ENCODE measurements at places on chromosomes 5 and 9. TPM values are rescaled to one million over a fixed set of nuclear protein-coding genes. Genes with fewer than 3 reads are reported as not detected.
A peak's percentile ranks its signal among the peaks of the same experiment; 100 is the strongest.

- DNase-seq: no peak
- H3K36me3 ChIP-seq: no peaks in the 10 kb centered on the region
- no peak overlapping the region for H3K4me3 ChIP-seq
- no peaks in the 10 kb centered on the region for H3K27me3 ChIP-seq
- no peak overlapping the region for H3K27ac ChIP-seq
Measured at GRCh38 chr5:16550316-16550952, 66.4 kb downstream of the RETREG1 start.

- H3K36me3 ChIP-seq: no peaks in the 10 kb centered on the region
- no peaks in the 10 kb centered on the region for H3K4me1 ChIP-seq
- no peak overlapping the region for H3K27ac ChIP-seq
- no peaks in the 10 kb centered on the region for H3K27me3 ChIP-seq
- no peak overlapping the region for H3K4me3 ChIP-seq
- no peak for DNase-seq
Measured at GRCh38 chr9:80516679-80517078, 944.9 kb downstream of the TLE4 start.

Gene GAS1
- 105 TPM for total RNA-seq

DNA sequence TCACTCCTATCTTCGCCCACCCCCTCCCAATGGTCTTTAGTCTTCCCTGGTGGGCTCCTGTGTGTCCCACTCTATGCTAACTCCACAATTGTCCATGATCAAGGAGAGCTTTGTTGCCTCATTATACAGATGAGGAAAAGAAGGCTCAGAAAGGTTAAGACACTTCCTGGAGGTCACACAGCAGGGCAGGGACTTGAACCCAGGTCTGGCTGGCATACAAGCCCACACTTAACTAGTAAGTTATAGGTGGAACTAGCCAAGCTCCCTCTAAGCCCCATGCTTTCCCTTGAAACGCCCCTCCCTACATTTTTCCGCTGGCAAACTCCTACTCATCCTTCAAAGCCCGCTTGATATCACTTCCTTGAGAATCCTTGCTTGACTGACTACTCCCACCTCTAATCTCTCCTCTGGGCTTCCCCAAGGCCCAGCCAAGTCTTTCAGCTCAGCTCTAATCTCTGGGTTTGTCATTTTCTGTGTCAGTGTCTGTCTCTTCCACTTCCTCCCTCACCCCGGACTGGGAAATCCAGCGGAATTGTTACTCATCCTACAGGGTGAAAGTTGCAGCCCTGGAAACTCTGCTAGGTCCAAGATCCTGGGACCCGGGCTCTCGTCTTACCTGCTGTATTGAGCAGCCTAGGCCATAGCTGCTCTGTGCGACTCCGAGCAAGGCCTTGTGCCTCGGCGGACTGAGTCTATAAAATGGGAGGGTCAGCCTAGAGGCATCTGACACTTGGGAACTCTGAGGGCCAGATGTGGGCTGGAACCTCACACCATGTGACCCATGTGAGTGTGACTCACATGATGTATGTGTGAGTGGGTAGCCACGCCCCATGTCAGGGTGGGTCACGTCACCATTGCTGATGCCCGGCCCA, 144.5 kb downstream of the GAPVD1 start:
- DNase-seq: peak; percentile 40
- no peaks in the 10 kb centered on the region for H3K27me3 ChIP-seq
- no peak overlapping the region for H3K4me3 ChIP-seq

GRCh38 chr9:136403915-136404800, 4.2 kb upstream of the SNAPC4 start:
- H3K36me3 ChIP-seq: no peaks in the 10 kb centered on the region
- H3K27ac ChIP-seq: no peak overlapping the region
- H3K4me3 ChIP-seq: no peak overlapping the region
- DNase-seq: no peak
- no peaks in the 10 kb centered on the region for H3K27me3 ChIP-seq

Gene C9orf50
- total RNA-seq: 0.62 TPM

GRCh38 chr9:21803649-21804048, 1.2 kb downstream of the MTAP start:
- no peak for DNase-seq
- no peaks in the 10 kb centered on the region for H3K36me3 ChIP-seq
- H3K4me3 ChIP-seq: peak overlapping the region; percentile 37

Gene GFRA3
- total RNA-seq: 0.55 TPM

DNA sequence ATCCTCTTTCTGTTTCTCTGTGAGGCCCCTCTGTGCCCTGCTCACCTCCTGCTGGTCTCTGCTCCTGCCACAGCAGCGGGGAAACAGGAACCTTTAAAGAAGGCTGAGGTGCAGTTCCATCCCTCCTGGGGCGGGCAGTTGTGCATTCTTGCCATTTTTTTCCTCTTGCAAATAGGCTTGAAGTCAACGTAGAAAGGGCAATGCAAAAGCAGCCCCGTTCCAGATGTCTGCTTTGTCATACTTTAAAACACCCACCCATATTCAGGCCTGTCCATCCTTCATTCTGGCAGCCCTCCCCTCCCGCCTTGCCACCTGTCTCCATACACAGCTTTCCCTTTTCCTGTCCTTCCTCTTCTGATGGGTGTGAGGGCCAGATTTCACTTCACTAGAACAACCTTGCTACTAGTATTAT, 65.4 kb upstream of the KLF9 start:
- H3K27ac ChIP-seq: peak overlapping the region; percentile 99
- no peak for DNase-seq
- H3K4me1 ChIP-seq: peaks cover 18% of the 10 kb centered on the region
- H3K4me3 ChIP-seq: no peak overlapping the region

DNA sequence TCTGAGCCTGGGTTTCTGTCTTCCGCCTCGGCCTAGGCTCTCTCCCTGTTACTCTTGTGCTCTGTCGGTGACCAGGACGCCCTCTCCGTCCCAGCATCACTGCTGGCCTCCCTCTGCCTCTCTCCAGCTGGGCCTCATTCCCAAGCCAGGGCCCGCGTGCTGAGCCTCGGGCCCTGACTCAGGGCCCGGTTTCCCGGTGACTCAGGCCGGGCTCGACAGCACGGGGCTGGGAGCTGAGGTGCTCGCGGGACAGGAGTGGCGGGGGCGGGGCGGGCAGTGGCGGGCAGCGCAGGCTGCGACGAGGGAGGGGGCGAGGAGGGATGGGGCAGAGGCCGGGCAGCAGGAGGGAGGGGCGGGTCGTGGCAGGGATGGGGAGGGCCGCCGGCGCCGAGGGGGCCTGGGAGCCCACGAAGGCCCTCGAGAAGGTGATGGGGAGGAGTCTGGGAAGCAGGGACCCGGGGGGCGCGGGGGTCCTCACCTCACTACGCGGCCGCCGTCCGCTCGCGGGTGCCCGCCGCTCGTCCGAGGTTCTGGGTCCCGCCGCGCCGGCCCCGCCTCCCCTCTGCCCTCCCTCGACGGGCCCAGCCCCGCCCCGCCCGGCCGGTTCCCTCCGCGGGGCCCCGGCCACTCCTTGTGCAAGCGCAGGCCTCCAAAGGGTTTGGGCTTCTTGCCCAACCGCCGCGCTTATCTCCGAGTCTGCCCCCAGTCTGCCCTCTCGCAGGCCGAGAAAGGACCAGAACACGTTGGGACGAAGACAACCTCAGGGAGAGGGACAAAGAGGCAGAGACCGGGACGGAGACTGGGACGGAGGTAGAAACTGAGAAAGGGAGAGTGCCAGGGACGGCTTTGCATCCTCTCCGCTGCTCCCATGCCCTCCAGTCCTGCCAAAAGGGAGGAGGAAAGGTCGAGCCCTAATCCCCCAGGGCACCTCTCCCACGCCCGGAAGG, at the start of gene ARAP3:
Gene ARAP3, minus strand, starts transcription at position 536 of the 947 bp plus-strand sequence. CDS start 1,744 bp downstream, outside the sequence.
- no peaks in the 10 kb centered on the region for H3K27me3 ChIP-seq
- peak within 1 kb of the TSS; percentile 66 for H3K27ac ChIP-seq
- H3K4me3 ChIP-seq: no peak within 1 kb of the TSS
- H3K36me3 ChIP-seq: no peaks in the 10 kb centered on the region

DNA sequence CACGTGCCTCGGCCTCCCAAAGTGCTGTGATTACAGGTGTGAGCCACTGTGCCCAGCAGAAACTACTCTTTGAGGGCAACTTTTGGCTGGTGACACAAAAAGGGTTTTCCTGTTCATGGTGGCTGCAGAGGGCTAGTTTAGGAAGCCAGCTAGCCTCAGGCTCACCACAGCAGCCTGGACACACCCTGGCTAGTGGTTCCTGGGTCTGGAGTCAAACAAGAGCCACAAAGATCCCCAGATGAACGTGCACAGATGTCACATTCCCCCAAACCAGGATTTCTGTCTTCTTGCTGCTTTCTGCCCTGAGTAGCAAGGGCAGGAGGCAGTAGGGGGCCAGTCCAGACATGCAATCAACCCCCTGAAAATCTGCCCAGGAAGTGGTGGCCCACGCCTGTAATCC, 6.8 kb downstream of the HBEGF start:
- no peaks in the 10 kb centered on the region for H3K36me3 ChIP-seq
- no peaks in the 10 kb centered on the region for H3K27me3 ChIP-seq
- DNase-seq: no peak
- no peaks in the 10 kb centered on the region for H3K4me1 ChIP-seq

Gene DAPK1
- total RNA-seq: 41.7 TPM

GRCh38 chr9:121912812-121913627, 180.1 kb downstream of the TTLL11 start:
- H3K36me3 ChIP-seq: peaks cover 2% of the 10 kb centered on the region
- H3K4me1 ChIP-seq: no peaks in the 10 kb centered on the region
- no peaks in the 10 kb centered on the region for H3K27me3 ChIP-seq
- H3K4me3 ChIP-seq: no peak overlapping the region
- H3K27ac ChIP-seq: no peak overlapping the region
- DNase-seq: no peak

GRCh38 chr5:59061377-59061776, 478.5 kb downstream of the RAB3C start:
- DNase-seq: no peak
- H3K27ac ChIP-seq: no peak overlapping the region
- no peaks in the 10 kb centered on the region for H3K27me3 ChIP-seq
- no peak overlapping the region for H3K4me3 ChIP-seq
- no peaks in the 10 kb centered on the region for H3K4me1 ChIP-seq
- no peaks in the 10 kb centered on the region for H3K36me3 ChIP-seq

Gene RPP25L
- total RNA-seq: 6.0 TPM

- DNase-seq: no peak
- H3K27me3 ChIP-seq: no peaks in the 10 kb centered on the region
- H3K27ac ChIP-seq: no peak overlapping the region
Measured at GRCh38 chr9:137721479-137721878, 102.7 kb downstream of the EHMT1 start.

GRCh38 chr9:83342006-83342405, 196.2 kb downstream of the FRMD3 start:
- H3K4me1 ChIP-seq: no peaks in the 10 kb centered on the region
- no peak for DNase-seq
- no peak overlapping the region for H3K4me3 ChIP-seq
- H3K27ac ChIP-seq: no peak overlapping the region

DNA sequence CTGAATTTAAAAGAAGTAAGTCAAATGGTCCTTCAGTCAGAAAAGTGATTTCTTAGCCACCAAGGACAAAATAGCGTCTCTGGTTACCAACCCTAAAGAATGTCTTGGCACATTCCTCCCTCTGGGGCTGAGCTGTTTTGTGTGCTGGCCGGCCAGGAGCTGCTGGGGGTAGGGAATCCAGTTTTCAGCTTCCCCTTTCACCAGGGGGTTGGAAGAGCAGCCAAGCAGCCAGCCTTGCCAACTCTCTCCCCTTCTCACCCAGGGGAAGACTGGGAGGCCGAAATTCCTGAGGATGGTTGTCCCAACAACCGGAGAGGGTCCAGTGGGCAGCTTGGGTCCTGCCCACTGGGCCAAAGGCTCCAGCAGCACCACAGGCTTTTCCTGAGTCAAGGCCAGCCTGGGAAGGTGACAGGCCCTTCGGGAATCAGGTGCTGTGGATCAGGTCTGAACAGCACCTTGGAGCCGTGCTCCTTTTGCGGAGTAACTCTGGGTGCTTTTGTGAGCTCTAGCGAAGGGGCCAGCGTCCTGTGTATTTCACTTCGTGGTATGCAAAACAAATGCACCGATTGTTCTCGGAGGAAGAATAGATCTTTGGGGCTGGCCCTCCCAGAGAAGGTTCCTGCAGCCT, 4.2 kb downstream of the WWC1 start:
- DNase-seq: no peak
- no peaks in the 10 kb centered on the region for H3K27me3 ChIP-seq
- no peaks in the 10 kb centered on the region for H3K36me3 ChIP-seq
- no peak overlapping the region for H3K27ac ChIP-seq

- H3K4me1 ChIP-seq: no peaks in the 10 kb centered on the region
- no peak overlapping the region for H3K27ac ChIP-seq
- DNase-seq: no peak
- H3K27me3 ChIP-seq: no peaks in the 10 kb centered on the region
- H3K36me3 ChIP-seq: no peaks in the 10 kb centered on the region
Measured at GRCh38 chr5:58335518-58335917, 124.4 kb downstream of the PLK2 start.

DNA sequence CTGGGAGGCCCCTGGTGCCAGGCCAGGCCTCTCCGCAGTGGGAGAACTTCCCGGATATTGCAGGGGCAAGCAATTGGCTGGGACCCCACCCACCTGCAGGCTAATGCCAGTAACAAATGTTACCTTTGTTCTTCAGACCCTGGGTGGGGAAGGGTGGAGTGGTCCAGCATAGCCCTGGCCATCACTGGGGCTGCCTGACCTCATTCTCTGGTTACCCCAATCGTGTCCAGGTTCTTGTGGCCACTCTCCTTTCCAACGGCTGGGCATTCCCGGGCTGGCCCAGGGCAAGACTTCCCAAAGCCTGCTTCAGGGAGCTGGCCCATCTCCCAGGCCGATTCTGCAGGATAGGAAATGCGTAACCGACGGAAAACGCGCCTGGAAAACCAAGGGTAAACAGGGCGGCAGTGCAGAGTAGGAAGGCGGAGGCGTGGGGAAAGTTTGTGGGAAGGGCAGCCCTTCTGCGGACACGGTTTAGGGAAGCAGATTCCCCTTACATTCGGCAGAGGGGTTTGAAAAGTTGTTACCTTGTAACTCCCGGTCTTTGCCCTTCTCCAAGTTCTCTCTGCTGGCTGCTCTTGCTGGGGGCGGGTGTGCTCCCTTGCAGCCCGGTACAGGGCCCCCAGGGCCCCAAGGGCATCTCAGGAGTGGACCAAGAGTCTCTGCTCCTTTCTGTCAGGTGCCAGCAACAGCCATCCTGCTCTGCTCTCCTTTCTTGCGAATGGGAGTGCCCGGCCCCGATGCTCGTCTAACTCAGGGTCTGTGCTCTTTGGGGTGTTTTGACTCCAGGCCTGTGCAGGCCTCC, 3.5 kb downstream of the NRARP start:
- no peak for DNase-seq
- no peak overlapping the region for H3K4me3 ChIP-seq
- H3K27ac ChIP-seq: no peak overlapping the region

- H3K36me3 ChIP-seq: no peaks in the 10 kb centered on the region
- H3K4me3 ChIP-seq: no peak overlapping the region
- no peak for DNase-seq
- H3K27me3 ChIP-seq: no peaks in the 10 kb centered on the region
- H3K4me1 ChIP-seq: no peaks in the 10 kb centered on the region
Measured at GRCh38 chr9:90394871-90395270, 247.8 kb downstream of the DIRAS2 start.

- peak; percentile 72 for DNase-seq
- H3K27ac ChIP-seq: no peak overlapping the region
- H3K27me3 ChIP-seq: no peaks in the 10 kb centered on the region
- H3K4me1 ChIP-seq: no peaks in the 10 kb centered on the region
- no peak overlapping the region for H3K4me3 ChIP-seq
- H3K36me3 ChIP-seq: no peaks in the 10 kb centered on the region
Measured at GRCh38 chr9:133981958-133982681, 10.0 kb downstream of the VAV2 start.

Gene NRG2
- 0.81 TPM for total RNA-seq

GRCh38 chr9:19231126-19231903, 822 bp downstream of the DENND4C start:
- H3K27ac ChIP-seq: peak overlapping the region; percentile 3
- no peaks in the 10 kb centered on the region for H3K36me3 ChIP-seq
- H3K4me3 ChIP-seq: peak overlapping the region; percentile 60
- peaks cover 1% of the 10 kb centered on the region for H3K4me1 ChIP-seq
- no peaks in the 10 kb centered on the region for H3K27me3 ChIP-seq

All from aorta (tissue), 5 donors.